ENCODE measurements at places on chromosomes 6 and 20.

GRCh38 chr20:58112017-58112781 is 116.3 kb downstream of the ANKRD60 start:
- no peak for DNase-seq

- no peak for DNase-seq
Observed at GRCh38 chr6:152127432-152128165, 320.1 kb downstream of the ESR1 start.

- no peak for DNase-seq
Observed at GRCh38 chr6:116029535-116029934, 31.2 kb downstream of the FRK start.

DNA sequence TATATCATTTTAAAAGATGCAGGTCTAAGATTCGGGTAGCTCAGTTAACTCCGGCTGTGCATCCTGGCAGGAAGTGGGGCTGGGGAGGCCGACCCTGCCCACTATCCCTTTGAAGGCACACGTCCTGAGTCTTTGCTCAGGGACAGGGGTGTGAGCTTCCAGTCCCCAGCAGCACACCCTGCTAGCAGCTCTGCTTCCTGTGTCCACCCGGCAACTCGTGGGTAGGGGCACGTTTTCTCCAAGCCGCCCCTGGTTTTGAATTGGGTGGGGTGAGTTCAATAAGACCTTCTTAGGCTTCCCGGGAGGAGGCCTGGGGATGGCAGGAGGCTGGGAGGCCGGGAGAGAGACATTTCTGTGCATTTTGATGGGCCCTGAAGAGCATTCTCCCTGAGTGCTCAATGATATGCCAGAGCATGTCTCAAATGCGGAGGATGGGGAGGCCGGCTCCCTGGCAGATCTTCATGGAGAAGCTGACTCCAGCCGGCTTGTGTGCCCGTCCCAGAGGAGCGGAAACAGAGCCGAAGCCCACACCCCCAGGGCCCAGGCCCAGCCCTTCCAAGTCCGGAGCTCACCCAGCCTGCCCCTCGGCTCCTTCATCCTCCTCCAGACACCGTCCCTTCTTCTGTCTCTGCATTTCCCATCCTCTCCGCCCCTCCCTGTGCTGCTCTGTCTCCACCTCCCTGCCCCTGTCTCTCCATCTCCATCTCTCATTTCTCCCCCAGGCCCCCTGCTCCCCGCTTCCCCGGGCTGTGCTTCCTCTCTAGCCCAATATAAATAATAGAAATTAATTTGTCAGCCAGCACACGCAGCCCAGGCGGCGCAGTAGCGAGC is 36.3 kb upstream of the ZFAND3 start:
- peak; percentile 8 for DNase-seq
